B cell (primary cell): ENCODE measurements at places on chromosomes 1 and 21. TPM values are rescaled to one million over a fixed set of nuclear protein-coding genes. Genes with fewer than 3 reads are reported as not detected.

Gene SLC1A7
- polyA plus RNA-seq: 0.04 and 0.10 TPM in 2 replicates

Gene FMOD
- not detected in 2 replicates for polyA plus RNA-seq

Gene ZNF593OS
- 0.09 TPM in 1 of 2 replicates, not detected in the other for polyA plus RNA-seq

Gene KRTAP24-1
- not detected in 2 replicates for polyA plus RNA-seq

Gene IL12RB2
- polyA plus RNA-seq: not detected in 2 replicates

Gene CELSR2
- polyA plus RNA-seq: 0.52 and 0.57 TPM in 2 replicates

Gene ENTREP3
- polyA plus RNA-seq: 5.3 and 7.6 TPM in 2 replicates

Gene REN
- polyA plus RNA-seq: not detected in 2 replicates

Gene RGS13
- polyA plus RNA-seq: 0.20 and 0.22 TPM in 2 replicates

Gene GJB3
- not detected in 2 replicates for polyA plus RNA-seq

DNA sequence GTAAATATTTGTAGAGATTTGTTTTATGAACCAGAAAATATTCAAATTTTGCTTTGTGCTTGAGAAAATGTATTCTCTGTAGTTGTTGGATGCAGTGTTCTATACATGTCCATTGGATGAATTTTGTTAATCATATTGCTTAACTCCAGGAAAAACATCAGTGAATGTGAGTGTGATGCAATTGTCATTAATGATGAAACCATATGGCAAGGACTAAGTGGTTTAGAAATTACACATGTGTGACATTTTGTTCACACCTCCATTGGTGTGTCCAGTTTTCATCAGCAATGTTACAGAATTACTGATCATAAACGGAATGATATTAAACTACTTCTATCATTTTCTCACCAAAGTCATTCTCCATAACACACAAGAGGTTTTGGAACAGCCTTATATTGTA, 151.8 kb upstream of the ST6GALNAC5 start:
- no peaks in the 10 kb centered on the region for H3K27me3 ChIP-seq
- no peak overlapping the region for H3K27ac ChIP-seq
- no peaks in the 10 kb centered on the region for H3K36me3 ChIP-seq
- no peak overlapping the region for H3K4me3 ChIP-seq
- H3K4me1 ChIP-seq: no peaks in the 10 kb centered on the region

DNA sequence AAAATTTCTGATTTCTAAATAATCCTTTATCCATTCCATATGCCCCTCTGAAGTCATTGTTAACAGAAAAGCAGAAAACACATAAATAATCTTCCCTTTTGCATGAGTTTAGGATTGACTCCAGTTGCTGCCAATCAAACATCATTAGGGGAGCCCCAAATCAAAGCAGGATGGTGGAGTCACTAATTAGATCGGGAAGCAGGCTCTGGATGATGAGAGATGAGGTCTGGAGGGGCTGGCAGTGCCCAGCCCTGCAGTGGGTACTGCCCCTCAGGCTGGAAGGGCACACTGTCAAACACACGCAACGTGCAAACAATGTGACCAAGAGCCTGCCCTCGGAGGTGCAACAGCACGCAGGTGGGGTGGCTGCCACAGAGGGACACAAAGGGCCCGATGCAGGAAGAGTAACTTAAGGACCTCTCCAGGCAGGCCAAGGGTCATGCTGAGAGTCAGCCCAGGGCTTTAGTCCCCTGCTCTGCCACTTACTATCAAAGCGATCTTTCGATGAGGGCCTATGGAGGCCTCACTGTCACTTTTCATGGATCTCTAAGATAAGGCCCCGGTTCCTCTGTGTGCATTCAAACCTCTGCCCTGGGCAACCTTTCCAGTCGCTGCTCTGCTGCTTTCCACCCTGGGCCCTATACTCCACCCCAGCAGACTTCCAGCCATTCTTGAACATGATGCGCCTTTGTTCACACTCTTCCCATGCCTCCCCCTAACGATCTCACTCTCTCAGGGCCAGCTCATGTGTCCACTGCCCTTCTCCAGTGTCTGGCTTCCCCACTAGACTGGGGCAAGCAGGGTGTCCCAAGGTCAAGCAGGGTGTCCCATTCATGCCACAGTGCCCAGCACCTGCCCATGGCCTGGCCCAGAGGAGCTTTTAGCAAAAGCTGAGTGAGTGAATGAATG, 98.9 kb downstream of the DMRTB1 start:
- H3K27me3 ChIP-seq: peaks cover 4% of the 10 kb centered on the region
- no peak overlapping the region for H3K27ac ChIP-seq
- no peak overlapping the region for H3K4me3 ChIP-seq
- no peaks in the 10 kb centered on the region for H3K36me3 ChIP-seq
- no peaks in the 10 kb centered on the region for H3K4me1 ChIP-seq

DNA sequence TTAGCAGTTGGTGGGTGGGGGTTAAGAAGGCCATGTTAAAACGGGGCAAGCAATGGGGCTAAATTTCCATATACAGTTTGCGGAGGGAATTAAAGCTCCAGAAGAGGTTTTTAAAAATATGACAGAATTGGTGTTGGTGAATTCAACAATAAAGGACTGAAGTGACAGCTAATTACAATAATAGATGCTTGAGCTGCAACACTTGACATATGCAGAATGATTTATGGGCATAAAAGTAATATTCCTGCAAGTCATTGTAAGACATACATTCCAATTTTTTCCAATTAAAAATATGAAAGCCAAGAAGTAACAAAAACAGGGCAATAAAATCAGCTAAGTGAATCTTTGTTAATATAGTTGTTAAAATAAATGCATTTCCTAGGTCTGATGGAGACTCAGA, 202.2 kb upstream of the MAP1LC3C start:
- H3K27me3 ChIP-seq: no peaks in the 10 kb centered on the region
- no peak for DNase-seq
- H3K27ac ChIP-seq: no peak overlapping the region
- no peak overlapping the region for H3K4me3 ChIP-seq

DNA sequence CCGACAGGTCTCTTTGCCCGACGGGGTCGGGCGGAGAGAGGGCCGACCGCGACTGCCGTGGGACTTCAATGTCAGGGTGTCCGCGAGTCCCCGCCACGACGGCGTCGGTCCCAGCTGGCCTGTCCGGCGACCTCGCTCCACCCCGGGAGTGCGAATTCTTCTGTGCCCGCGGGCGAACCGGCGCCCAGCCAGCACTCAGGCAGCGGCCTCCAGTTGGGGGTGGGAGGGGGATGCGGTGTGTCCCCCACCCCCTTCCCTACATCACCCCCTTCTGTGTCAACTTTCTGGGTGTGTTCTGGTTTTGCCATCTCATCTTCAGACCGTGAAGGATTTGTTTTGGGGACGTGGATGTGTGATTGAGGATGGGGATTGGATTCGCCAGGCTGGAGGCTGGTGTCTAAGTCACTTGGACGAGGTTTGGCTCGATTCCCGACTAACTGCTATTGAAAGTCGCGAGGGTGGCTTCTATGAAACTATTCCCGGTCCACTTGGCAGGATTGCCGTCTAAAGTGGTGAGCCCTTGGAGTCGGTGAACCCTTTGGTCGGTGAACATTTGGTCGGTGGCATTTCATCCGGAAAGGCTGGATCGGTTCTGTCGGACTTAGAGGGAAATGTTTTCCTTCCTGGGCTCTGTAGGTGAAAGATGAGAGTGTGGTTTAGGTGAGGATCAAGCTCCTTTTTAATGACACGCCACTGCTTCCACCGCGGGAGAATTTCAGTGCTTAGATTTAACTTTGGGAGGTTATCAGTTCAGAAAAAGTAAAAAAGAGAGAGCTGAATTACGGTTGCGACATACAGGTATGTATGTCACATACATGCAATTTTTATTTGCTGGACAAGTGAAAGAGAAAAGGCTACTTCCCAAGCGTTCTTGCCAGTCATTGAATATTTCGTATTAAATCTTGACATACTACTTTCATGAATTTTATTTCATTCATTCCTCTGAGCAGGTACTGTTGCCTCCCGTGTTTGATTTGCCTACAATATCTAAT, 771 bp downstream of the ABCD3 start:
- no peak for DNase-seq
- peak overlapping the region; percentile 85 for H3K4me3 ChIP-seq
- H3K27me3 ChIP-seq: no peaks in the 10 kb centered on the region

GRCh38 chr1:93800856-93801255, 78.2 kb downstream of the DNTTIP2 start:
- H3K4me3 ChIP-seq: no peak overlapping the region
- no peaks in the 10 kb centered on the region for H3K4me1 ChIP-seq
- no peak overlapping the region for H3K27ac ChIP-seq
- H3K27me3 ChIP-seq: no peaks in the 10 kb centered on the region
- no peak for DNase-seq

DNA sequence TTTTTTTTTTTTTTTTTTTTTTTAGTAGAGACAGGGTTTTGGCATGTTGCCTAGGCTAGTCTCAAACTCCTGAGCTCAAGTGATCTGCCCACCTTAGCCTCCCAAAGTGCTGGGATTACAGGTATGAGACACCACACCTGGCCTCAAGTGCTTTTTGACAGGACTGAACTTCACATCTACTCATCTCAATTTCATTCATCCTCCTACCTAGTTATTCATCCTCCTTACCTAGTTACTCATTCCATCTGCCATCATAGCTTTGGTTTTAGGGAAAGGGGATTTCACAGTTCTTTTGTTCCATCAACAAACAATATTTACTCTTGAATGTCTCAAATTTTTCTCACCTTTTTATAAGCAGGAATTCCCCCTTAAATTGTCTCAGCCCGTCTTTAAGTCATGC, 38.6 kb upstream of the RALGPS2 start:
- peaks cover 27% of the 10 kb centered on the region for H3K4me1 ChIP-seq
- H3K27me3 ChIP-seq: no peaks in the 10 kb centered on the region
- no peak for DNase-seq
- H3K36me3 ChIP-seq: no peaks in the 10 kb centered on the region

DNA sequence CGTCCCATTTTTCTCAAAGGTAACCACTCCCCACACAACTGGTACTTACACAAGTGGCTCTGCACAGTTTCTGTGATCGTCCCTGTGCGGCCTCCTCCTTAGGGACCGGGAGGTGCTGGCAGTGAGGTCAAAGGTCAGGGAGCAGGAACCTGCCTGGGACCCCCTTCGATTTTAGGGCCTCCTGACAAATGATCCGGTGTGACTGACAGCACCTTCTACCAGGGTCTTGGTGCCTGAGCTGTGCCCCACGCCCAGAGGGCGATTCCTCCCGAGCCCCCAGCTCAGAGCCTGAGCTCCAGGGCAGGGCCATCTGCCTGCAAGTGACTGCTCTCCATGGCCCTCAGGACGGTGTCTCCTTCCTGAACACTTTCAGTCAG, 11.8 kb upstream of the TMEM240 start:
- no peak overlapping the region for H3K4me3 ChIP-seq
- H3K27me3 ChIP-seq: no peaks in the 10 kb centered on the region
- H3K36me3 ChIP-seq: no peaks in the 10 kb centered on the region
- no peaks in the 10 kb centered on the region for H3K4me1 ChIP-seq

DNA sequence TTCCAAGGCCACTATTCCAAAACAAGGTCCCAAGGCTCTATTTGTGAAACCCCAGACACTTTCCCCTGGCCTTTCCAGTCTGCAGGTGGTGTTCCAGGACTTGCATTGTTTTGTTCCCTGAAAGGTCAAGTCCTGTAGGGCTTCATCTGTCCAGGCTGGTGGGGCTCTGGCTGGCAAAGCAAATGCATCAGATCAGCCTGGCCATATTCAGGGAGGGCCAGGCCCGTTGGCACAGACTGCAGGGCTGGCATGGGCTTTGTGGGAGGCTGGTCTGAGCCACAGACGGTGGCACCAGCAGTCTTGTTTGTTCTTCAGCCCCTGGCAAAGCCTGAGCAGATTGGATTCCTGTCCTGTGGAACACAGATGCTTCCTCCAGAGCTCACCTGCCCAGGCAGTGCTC, 93.0 kb downstream of the SPATA46 start:
- no peak overlapping the region for H3K27ac ChIP-seq
- H3K4me1 ChIP-seq: no peaks in the 10 kb centered on the region
- no peak for DNase-seq
- H3K27me3 ChIP-seq: no peaks in the 10 kb centered on the region
- H3K36me3 ChIP-seq: no peaks in the 10 kb centered on the region

DNA sequence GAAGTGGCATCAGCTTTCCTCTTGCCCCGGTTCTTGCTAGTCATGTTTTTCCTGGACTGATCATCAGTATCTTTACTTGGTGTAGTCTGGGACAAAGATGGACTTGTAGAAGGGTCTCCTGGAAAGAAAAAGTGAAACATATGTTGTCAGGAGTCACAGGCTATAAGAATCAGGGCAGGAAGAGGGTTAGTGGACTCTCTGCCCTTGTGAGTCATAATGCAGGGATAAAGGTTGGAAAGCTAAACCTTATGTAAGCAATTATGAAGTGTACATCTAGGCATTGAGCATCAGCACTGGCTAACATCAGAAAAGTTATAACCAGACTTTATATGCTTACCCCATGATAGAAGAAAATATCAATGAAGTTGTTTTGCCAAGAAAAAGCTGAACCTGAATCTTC, 51.2 kb downstream of the XKR8 start:
- no peaks in the 10 kb centered on the region for H3K4me1 ChIP-seq
- H3K36me3 ChIP-seq: peaks cover 43% of the 10 kb centered on the region
- H3K4me3 ChIP-seq: no peak overlapping the region
- H3K27ac ChIP-seq: no peak overlapping the region
- H3K27me3 ChIP-seq: no peaks in the 10 kb centered on the region
- DNase-seq: no peak

DNA sequence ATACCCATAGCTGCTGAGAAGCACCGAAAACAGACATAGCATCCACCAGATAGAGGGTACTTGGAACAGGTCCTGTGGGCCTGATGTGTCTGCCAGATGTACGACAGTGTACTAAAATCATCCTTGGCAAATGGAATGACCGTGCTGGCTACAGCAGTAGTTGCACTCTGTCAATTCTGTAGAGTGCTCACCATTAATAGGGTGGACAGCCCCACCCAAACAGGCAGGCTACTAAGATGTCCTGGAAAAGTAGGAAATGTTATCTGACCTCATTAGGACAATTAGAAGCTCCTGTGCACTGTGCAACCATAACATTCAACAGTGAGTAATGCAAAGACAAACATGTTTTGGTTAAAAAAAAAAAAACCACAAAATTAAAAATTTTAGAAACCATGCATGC, 106.2 kb downstream of the PTPN14 start:
- no peak overlapping the region for H3K4me3 ChIP-seq
- H3K27me3 ChIP-seq: no peaks in the 10 kb centered on the region
- no peaks in the 10 kb centered on the region for H3K36me3 ChIP-seq

GRCh38 chr1:234924450-234925355, 203.9 kb downstream of the TOMM20 start:
- no peak overlapping the region for H3K4me3 ChIP-seq
- peaks cover 41% of the 10 kb centered on the region for H3K4me1 ChIP-seq
- H3K27me3 ChIP-seq: no peaks in the 10 kb centered on the region

- no peaks in the 10 kb centered on the region for H3K27me3 ChIP-seq
- H3K27ac ChIP-seq: no peak overlapping the region
- no peak overlapping the region for H3K4me3 ChIP-seq
- no peak for DNase-seq
- no peaks in the 10 kb centered on the region for H3K4me1 ChIP-seq
Measured at GRCh38 chr1:85681087-85681486, 27.1 kb downstream of the ZNHIT6 start.

- no peaks in the 10 kb centered on the region for H3K27me3 ChIP-seq
- no peak for DNase-seq
- no peak overlapping the region for H3K4me3 ChIP-seq
- H3K4me1 ChIP-seq: peaks cover 24% of the 10 kb centered on the region
- H3K36me3 ChIP-seq: no peaks in the 10 kb centered on the region
- H3K27ac ChIP-seq: no peak overlapping the region
Measured at GRCh38 chr1:100360790-100361510, 8.6 kb downstream of the CDC14A start.
